ENCODE measurements at places on chromosomes 16 and 17.

DNA sequence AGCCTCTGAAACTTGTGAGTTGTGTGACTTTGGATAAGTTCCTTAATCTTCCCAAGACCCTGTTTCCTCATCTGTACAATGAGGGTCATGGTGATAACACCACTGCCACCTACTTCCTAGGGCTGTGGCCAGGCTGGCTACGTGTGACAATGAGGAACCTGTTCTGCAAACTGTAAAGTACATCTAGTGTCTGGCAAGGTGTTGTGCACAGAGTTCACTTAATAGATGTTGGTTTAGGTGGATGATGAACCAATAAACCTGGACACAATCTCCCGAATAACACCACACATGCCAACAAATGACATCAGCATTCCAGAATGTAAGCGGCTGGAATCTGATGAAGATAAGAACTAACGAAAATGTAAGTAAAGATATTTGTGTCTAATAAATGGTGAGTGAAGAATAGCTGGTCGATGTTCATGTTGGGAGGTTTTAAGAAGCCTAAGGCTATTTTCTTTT is 82.3 kb downstream of the MARCHF10 start:
- no peak for DNase-seq

GRCh38 chr17:82216301-82217119 is 3.9 kb upstream of the CCDC57 start:
- DNase-seq, result no peak

DNA sequence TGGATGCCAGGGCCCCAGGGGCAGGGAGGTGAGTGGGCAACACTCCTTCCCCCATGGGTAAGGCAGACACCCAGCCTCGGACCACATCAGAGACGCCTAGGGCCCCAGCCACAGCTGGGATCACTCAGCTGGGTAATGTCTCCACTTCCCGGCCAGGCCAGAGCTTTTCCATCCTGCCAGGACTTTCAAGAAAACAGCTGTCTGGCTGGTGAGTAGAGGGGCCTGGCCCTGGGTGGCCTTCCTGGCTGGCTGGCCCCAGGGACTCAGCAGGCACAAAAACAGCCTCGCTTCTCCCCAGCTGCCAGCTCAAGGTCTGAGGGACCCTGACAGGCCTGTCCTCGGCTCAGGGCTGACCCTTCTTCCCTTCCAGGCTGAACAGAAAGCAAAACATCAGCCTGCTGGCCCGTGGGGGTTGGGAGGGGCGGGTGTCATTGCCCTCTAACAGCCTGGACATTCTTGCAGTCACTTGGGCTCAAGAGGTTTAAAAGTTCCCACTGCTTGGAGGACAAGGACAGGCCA is 45.3 kb upstream of the JPH3 start:
- no peak for DNase-seq

DNA sequence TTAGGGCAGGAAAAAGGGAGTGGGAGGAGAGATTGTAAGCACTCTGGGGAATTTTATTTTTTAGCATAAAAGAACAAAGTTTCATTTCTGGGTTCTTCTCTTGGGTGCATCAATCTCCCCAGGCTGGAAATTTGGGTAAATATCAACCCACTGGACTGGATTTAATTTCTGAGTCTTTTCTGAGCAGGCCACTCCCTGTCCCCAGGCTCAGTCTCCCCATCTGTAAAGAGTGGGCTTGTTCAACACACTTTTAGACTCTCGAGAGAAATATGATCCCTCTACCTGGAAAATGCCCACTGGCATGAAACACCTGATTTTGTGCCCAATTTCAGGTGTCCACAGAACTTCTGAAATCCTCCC is 617 bp upstream of the VTN start:
- no peak for DNase-seq

DNA sequence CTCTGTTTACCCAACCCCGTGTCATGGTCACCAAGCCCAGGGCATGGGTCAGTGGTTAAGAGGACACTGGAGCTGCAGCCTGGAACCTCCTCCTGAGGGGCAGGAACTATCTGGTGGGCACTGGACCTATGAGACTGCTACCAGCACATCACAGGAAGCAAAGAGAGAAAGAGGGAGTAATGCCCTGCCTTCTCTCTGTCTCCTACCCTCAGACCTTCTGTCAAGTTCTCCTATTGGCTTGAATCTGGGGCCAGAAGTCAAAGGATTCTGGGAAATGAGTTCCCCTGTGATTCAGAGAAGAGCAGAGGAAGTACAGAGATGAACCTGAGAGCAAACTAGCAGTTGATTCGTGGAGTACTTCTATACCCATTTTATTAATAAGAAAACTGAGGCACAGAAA is 123.0 kb upstream of the GNAO1 start:
- no peak for DNase-seq

DNA sequence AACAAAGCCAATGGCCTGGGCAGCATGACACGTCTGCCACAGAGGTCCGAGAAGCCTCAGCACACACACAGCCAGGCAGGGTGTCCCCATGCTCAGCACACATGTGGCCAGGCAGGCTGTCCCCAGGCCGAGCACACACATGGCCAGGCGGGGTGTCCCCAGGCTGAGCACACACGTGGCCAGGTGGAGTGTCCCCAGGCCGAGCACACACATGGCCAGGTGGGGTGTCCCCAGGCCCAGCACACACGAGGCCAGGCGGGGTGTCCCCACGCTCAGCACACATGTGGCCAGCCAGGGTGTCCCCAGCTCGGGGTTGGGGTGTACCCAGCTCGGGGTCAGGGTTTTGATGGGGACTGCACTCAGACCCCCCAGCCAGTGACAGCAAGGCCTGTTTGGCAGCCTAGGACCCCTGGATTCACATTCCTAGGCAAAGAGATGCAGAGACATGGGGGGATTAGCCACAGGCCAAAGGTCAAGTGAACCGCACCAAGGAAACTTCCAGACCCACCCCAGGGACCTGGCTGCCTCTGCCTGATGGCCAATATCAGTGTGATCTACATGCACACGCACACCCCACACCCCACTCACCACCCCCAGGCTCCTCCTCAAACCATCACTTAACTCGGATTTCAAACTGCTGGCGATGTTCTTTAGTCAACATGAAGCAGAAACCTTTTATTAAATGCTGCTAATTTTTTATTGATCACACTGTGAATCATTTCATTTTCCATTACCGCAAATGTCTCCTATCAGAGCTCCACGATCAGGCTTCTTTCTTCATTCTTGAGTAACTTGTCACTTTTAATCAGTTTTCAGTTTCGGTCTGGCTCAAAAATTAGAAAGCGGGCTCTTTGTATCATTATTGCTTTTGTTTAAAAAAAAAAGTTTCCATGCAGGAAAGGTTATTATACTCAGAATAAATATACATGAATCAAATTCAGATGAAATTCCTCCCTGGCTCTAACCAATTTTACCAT is 111.4 kb downstream of the ZNF423 start:
- DNase-seq, result no peak

DNA sequence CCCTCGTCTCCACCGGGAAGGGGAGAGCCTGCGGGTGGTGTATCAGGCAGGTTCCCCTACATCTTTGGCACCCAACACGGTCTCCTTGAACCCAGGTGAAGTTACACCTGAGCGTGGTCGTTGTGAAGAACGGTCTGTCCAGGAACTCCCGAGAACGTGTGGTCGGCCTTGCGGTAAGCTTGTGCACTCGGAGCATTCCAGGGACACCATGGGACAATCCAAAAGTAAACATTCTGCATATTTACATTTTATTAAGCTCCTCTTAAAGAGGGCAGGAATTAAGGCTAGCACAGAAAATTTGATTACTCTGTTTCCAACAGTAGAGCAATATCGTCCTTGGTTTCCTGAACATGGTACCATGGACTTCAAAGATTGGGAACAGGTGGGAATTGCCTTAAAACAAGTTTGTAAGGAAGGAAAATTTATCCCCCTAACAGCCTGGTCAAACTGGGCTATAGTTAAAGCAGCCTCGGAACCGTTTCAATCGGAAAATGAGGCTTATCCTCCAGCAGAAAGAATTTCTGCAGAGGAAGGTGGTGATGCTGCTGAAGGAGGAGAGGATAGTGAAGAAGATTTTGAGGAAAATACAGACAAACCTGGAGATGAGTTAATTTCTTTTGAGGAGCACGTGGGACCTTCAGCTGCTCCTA is 18.2 kb downstream of the ALOX15B start:
- DNase-seq, result no peak

DNA sequence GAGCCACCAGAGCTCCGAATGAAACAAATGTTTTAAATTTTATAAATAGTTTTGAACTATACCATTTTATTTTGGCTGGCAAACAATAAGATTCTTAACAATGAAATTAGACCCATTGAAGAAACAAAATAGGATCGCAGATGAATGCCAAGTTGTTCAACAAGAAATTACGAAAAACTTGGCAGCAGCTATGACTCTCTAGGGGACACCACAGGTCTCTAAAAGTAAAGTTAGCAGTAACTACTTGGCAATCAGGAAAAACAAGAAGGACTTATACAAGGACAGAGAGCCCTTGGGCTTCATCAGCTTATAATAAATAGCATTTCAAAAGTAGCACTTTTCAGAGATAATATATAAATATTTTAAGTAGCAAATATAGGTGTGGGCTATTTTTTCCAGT is 603.8 kb upstream of the PSMD7 start:
- DNase-seq, result no peak

DNA sequence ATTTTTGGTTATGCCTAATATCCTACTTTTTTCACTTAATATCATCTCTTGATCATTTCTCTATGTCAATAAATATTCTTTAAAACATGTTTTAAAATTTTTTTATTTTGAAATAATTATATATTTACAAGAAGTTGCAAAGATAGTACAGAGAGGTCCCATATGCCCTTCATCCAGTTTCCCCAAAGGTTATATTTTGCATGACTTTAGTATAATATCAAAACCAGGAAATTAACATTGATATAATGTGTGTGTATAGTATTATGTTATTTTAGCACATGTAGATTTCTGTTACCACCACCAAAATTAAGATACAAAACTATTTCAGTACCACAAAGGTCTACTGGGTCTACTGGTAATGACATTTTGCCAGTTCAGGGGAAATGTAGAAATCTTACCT is 60.7 kb downstream of the EFCAB5 start:
- no peak for DNase-seq

DNA sequence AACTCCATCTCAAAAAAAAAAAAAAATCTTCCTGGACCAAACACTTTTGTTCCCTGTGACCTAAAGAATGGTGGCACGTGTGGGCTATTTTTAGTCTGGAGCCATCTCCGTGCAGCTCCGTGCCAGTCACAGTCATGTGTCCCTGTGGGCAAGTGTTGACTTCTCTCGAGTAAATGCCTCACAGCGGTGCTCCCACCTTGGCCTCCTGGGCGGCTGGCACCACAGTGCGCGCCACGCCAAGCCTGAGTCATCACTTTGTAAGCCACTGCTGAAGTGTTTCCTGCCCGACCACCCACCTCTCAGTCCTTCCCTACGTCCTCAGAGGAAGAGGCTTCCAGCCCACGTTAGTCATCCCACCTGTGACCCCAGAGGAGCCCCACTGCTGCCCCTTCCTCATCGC is 10.9 kb upstream of the HEXD start:
- no peak for DNase-seq

- no peak for DNase-seq
These were observed 7.4 kb downstream of the TMC6 start for GRCh38 chr17:78120971-78121800.

- no peak for DNase-seq
These were observed 73.5 kb downstream of the GP2 start for GRCh38 chr16:20253825-20254224.

DNA sequence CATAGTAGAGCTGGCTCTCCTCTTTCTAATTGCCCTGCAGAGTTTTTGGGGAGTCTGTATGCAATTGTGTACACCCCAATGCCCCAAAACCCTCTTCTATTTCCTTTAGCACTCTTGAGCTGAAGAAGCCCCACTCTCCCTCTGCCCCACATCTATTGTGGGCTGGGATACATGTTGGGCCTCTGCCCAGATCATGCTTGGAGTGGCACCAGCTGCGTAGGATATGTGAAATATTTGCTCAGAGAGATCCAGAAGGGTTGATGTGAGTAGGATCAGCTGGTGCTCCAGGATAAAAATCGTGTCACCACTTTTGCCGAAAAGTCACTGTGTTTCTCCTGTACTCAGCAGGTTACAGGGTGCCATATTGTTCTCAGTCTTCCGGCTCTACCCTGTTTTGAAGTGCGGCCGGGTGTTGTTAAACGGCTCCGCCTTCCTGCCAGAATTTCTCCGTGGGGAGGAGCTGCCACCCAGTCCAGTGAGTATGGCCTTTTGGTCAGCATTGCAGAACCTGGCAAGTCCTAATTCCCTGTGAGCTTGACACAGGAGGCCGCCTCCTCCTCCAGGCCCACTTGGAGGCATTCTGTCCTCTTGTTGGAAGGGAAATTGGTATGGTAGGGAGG is 664.5 kb downstream of the WWOX start:
- no peak for DNase-seq

- DNase-seq, result no peak
These were observed 16.4 kb downstream of the GGA3 start for GRCh38 chr17:75245011-75245410.

GRCh38 chr17:21548236-21548635 is 144.1 kb upstream of the KCNJ18 start:
- DNase-seq, result no peak

- DNase-seq, result no peak
These were observed 581.1 kb upstream of the ZFHX3 start for GRCh38 chr16:73629011-73629410.

DNA sequence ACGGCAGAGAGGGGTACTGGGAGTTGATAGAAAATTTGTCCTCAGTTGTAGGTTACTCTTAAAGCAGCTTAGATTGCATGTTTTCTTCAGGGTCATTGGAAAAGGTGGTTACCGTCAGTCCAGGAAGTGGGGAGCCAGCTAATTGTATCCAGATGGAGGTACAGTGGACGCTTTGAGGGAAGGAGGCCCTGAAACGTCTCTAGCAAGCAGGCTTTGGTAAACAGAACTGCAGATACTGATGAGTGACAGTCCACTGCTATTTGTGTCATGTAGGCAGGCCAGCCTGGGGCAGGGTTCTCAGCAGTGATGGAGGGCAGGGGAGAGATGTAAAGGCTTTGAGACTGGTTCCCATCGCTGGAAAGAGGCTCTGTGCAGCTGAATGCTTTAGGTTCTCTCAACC is 30.2 kb upstream of the ST6GALNAC1 start:
- no peak for DNase-seq

- no peak for DNase-seq
These were observed 702 bp downstream of the TENT4B start for GRCh38 chr16:50153596-50154419.

- no peak for DNase-seq
These were observed 388.3 kb downstream of the MAF start for GRCh38 chr16:79212114-79212791.

- no peak for DNase-seq
These were observed 165.4 kb downstream of the AIPL1 start for GRCh38 chr17:6269478-6269877.

DNA sequence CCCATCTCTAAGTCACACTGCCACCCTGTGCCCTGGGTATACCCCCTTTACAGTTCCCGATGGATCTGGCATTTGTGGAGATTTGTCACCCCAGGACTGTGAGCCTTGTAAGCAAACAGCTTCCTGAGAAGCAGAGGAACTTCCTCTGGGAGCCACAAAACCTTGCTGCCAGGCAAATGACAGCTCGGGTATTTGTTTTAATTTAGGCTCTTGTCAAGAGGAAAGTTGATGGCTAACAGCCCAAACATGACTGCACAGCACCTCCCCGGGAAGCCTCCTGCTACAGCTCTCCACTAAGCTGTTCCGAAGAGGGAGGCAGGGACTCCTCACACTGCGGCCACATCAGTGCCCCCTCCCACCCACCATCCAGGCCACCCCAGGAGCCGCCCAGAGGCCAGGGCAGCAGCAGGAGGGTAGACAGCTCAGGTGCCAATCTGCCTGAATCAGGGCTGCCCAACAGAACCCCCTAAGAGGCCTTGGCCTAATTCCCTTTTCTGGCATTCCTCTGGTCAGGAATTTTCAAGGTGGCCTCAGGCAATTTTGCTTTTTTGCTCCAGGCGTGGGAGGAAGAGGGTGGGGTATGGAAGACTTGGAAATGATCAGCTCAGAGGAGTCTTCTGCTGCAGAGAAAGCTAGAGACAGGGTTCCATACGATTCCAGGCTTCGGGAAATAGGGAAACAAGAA is 2.6 kb downstream of the ABR start:
- no peak for DNase-seq

All from activated CD8-positive, alpha-beta memory T cell treated with anti-CD3 and anti-CD28 coated beads for 4 hours (primary cell).